ENCODE measurements at places on chromosomes 5 and 9. TPM values are rescaled to one million over a fixed set of nuclear protein-coding genes. Genes with fewer than 3 reads are reported as not detected.
A peak's percentile ranks its signal among the peaks of the same experiment; 100 is the strongest.

DNA sequence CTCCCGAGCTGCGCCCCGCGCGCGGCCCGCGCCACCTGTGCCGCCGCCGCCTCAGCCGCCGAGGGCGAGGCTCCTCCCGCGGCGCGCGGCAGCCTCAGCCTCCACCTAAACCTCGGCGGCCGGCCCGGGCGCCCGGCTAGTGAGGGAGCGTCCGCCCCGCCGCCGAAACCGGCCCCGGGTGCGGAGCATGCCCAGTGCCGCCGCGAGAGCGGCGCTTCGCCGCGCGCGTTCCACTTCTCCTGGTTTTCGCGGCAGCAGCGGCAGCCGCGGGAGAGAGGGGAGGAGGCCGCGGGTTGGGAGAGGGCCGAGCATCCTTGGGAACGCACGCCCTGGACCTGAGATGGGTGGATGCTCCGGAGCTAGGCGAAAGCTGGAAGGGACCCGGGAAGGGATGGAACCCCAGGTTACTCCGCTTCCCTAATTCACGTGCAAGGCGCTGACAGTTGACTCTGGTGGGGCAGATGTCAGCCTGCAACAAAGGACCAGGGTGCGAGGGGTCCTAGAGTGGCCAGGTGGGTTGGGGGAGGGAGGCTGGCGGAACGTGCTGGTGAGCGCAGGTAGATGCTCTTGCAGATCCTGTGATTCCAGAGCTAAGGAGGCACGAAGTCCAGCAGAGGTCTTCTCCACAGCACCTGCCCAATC lies at the start of gene CTNND2:
Gene CTNND2, minus strand, starts transcription at position 182 of the 642 bp plus-strand sequence. CDS start 593 bp downstream, outside the sequence.
- DNase-seq, result peak; percentile 63

The LCN9 gene
- total RNA-seq, result not detected

The CCDC107 gene
- 21.0 TPM for total RNA-seq

DNA sequence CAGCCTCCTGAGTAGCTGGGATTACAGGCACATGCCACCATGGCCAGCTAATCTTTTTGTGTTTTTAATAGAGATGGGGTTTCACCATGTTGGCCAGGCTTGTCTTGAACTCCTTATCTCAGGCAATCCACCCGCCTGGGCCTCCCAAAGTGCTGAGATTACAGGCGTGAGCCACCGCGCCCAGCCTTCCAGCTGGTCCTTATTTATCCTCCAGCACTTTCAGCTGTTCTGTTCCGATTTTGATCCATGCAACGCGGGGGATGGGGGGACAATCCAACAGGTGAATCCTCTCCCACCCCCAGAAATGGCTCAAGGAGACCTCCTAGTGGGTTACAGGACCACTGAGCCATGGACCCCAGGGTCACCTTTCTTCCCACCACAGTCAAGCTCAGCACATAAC lies 14.7 kb upstream of the CDKN2AIPNL start:
- no peak for DNase-seq

- peak; percentile 53 for DNase-seq
Measured at GRCh38 chr5:172451771-172452197, 2.5 kb downstream of the SH3PXD2B start.

The SEMA6A gene
- 28.2 TPM for total RNA-seq

The ADAMTS16 gene
- 1.0 TPM for total RNA-seq

DNA sequence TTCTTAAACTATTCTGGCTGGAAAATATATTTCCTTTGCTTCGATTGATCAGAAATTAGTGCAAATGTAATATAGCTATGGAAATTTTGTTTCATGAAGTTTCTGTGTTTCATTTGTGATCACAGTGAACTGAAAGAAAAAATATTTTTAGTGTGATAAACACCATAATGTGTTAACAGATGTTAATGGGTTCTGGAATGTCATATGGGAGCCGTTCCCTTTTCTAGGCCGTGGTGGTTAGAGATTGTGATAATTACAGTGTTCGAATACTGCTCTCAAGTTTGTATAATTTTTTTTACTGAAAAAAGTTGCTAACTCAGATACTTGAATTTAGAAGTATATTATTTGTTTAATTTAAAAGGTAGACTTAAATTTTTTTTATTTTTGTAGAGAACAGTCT lies 19.3 kb downstream of the GAPVD1 start:
- no peak for DNase-seq

DNA sequence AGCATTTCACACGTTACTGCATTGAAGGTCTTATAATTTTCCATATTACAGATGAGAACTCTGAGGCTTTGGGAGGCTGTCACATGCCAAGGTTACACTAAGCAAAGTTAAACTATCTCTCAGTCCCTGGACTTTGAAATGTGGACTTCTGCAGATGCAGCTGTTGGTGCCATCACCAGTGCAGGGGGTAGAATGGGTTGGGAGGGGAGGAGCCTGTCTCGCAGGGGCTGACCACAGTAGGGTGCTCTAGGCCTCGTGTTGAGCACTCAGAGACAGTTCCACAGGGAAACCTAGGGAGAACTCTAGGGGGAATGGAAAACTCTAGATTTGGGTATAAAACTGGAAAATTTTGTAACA lies 220.9 kb downstream of the MAPKAP1 start:
- no peak for DNase-seq

DNA sequence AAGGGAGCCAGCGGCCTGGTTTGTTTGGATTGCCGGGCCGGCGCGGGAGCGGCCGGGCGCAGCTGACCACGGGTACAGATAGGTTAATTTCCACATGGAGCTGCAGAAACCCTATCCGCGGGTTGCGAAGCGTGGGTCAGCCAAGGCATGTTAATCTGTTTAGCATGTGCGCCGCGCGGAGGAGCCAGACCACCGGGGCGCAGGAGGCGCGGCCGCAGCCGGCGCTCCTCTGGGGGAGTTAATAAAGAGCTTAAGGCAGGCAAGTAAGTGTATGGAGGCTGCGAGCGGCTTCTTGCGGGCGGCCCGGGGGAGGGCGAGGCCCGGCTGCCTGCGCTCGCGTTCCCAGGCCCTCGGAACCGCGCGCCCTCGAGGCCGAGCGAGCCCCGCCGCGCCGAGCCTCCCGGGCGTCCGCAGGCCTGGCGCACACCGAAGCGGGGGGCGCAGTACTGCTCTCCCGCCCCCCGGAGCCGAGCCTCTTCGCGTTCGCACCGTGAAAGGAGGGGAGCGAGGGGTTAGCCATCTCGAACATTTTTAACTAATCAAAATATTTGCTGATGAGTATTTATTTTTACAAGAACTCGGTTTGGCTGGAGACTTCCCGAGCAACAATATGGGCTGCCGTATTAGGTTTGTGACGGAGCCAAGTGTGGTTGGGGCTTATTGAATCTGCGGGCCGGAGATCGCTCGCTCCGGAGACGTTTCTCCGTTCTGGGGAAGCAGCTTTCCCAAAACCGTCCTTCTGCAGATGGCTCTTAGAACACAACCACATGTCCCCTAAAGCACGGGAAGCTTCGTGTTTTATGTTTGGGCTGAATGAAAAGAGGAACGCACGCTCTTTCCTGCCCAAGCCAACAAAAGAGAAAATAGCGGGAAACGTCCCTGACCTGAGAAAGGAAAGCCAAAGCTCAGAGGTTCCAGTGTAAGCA lies 28.8 kb downstream of the FOXD1 start:
- no peak for DNase-seq

- no peak for DNase-seq
Measured at GRCh38 chr5:54383225-54383901, 72.1 kb upstream of the HSPB3 start.

DNA sequence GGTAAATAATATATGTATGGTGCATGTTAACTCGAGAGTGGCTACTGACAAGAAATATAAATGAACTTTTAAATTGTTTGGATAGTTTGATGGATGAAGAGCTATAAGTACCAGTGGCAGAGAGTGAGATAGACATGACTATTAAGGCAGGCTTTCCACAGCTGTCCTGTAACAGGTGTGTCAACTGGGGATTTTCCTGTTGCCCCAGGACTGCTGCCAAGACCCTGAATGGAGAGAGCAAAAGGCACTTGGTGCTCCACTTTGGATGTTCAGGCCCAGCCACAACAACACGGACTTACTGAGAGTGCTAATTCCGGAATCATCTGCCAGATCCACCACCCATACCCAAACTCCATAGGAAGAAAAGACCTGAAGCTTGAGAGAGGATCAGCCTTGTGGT lies 215.1 kb downstream of the SEC61B start:
- no peak for DNase-seq

The INSL4 gene
- total RNA-seq, result not detected

GRCh38 chr5:133690746-133691145 lies 78.4 kb upstream of the FSTL4 start:
- DNase-seq, result no peak

- no peak for DNase-seq
Measured at GRCh38 chr9:91384954-91385353, 23.2 kb upstream of the AUH start.

The ANKRD18B gene
- total RNA-seq, result 2.0 TPM

The SPINK7 gene
- not detected for total RNA-seq
